ENCODE measurements at places on chromosomes 6 and 20.

DNA sequence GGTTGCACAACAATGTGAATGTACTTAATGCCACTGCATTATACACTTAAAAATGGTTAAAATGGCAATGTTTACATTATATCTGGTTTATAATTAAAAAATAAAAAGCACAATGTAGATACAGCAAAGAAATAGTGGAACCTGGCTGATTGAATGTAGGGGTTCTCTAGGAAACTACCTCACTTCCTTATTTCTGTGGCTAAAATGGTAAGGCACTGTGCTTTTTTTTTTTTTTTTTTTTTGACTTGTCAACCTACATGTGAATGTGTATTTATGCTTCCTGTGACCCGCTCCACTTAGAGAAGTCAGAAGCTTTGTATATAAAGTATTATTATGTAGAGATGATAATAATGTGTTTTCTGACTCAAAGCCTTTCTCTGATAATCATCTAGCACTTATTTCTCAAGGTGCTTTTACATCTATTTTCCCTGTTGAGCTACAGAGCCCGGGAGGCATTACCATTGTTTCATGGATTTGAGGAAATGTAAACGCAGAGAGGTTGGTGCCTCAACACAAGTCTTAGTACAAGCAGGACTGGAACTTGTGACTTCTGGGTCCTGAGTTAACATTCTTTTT, 55.0 kb downstream of the SOX4 start:
- no peak for DNase-seq

- no peak for DNase-seq
These were observed 44.4 kb upstream of the SHLD1 start for GRCh38 chr20:5705827-5706226.

DNA sequence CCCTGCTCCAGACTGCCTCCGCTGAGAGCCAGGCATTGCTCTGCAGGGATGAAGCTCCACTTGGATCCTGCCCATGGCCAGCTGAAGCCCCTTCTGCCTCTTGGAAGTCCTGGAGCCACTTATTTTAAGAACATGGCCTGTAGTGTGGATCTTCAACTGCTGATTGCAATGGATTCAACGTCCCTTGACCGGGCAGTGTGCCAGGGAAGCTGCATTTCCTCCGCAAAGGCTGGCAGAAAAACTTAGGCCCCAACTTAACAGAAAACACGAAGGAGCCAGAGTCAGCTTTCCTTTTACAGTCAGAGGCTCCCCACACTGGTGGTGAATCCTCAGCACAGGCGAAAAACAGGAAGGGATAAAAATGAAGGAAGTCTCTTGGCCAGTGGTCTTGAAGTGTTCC, 26.3 kb upstream of the FOXQ1 start:
- no peak for DNase-seq

DNA sequence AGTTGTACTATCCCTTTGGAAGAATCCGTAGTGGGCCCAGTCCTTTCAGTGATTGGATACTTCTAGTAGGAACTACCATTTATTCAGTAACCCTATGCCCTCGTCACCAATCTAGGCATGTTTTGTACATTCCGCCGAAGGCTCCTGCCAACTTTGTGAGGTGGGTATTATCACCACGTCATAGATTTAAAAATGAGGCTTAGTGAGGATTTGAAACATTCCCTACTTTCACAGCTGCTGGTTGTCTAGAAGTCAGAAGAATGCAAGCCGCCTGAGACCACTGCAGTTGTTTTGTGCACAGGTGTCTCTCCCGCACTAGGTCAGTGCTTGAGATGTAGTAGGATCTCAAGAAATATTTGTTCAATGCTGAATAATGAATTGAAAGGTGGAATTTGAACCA, 32.6 kb downstream of the ENPP1 start:
- no peak for DNase-seq

GRCh38 chr20:32607727-32608663, 22.9 kb upstream of the NOL4L start:
- DNase-seq = no peak

GRCh38 chr20:58054780-58055373, 173.6 kb downstream of the ANKRD60 start:
- no peak for DNase-seq

DNA sequence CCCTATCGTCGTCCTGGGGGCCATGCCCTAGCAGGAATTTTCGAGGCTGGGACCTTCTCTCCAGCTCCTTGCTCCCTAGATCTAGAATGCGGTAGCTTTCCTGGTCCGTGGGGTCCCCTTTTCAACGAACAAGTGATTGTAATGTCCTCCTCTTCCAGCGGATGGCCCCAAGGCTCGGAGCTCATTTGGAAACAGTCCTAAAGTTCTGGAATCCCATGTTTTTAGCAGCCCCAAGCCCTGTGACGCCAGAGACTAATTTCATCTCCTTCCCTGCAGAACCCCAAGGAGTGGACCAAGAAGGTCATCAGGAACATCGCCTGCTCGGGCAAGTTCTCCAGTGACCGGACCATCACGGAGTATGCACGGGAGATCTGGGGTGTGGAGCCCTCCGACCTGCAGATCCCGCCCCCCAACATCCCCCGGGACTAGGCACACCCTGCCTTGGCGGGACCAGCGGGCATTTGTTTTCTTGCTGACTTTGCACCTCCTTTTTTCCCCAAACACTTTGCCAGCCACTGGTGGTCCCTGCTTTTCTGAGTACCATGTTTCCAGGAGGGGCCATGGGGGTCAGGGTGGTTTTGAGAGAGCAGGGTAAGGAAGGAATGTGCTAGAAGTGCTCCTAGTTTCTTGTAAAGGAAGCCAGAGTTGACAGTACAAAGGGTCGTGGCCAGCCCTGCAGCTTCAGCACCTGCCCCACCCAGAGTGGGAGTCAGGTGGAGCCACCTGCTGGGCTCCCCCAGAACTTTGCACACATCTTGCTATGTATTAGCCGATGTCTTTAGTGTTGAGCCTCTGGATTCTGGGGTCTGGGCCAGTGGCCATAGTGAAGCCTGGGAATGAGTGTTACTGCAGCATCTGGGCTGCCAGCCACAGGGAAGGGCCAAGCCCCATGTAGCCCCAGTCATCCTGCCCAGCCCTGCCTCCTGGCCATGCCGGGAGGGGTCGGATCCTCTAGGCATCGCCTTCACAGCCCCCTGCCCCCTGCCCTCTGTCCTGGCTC, 48.5 kb downstream of the PYGB start:
- DNase-seq = peak; percentile 28

DNA sequence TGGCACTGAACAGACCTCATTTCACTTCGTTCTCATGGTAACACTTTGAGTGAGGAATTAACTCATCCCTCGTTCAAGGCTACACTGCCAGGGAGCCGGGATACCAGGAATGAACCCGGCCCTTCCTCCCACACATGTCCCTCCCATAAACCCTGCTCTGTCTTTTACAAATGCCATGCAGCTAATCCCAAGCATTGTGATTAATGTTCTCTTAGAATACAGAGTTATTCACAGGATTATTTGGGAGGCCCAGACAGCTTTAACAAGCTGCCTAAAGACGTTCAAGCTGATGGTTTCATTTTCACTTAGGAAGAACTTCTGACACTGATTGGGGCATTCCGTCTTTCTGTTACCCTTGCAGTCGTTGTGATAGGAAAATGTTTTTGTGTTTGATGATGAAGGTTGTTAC, 42.5 kb upstream of the CD83 start:
- peak; percentile 55 for DNase-seq

DNA sequence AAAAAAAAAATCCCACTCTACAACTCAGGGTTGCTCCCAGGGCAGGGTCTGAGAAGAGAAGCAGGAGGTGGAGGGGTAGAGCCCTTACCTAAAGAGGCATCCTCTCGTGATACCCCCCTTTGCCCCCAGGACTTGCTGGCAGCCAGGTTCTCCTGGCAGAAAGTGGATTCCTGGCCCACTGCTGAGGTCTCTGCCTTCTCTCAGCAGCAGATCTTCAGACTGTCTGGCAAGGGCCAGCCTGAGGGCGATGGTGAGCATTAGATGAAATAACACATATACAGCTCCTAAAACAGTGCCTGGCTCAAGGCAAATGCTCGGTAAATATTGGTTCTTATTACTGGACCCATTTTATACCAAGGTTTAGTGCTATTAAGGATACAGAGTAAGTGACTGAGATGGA, 4.8 kb upstream of the GLP1R start:
- DNase-seq = no peak

- no peak for DNase-seq
These were observed 283.1 kb downstream of the PREX1 start for GRCh38 chr20:48544402-48545339.

DNA sequence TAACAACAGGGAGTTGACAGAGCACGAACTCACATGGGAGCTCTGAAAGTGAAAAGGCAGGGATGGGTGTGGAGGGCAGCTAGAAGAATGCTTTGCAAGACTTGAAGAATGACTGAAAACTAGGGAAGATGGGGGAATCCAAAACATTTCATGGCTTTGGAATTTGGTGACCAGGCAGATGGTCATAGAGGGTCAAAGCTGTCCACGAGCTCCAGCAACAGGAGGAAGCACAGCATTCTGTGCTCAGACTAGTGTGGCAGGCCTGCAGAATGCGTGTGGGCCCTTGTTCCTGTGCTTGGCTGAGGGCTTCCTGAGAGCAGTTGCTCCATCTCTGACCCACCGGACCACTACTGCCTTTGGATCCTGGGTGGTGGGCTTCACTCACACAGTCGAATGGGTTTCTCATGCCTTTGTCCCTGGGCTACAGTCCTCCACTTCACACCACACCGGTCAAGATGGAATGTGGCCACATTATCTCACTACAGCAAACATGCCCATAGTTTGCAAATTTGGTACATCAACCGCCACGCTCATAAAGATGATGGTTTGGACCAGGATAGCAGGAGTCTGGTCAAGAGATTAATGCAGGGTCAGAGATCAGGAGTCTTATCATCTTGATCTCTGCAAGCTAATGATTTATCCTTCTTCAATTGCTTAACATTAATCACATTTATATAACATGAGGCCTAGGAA, 100.7 kb downstream of the SGK1 start:
- DNase-seq = peak; percentile 87

- DNase-seq = peak; percentile 69
These were observed 78.7 kb upstream of the BTN3A2 start for GRCh38 chr6:26286168-26286877.
